Endothelial cell of umbilical vein (primary cell): ENCODE measurements at places on chromosomes 5 and 9. TPM values are rescaled to one million over a fixed set of nuclear protein-coding genes. Genes with fewer than 3 reads are reported as not detected.

DNA sequence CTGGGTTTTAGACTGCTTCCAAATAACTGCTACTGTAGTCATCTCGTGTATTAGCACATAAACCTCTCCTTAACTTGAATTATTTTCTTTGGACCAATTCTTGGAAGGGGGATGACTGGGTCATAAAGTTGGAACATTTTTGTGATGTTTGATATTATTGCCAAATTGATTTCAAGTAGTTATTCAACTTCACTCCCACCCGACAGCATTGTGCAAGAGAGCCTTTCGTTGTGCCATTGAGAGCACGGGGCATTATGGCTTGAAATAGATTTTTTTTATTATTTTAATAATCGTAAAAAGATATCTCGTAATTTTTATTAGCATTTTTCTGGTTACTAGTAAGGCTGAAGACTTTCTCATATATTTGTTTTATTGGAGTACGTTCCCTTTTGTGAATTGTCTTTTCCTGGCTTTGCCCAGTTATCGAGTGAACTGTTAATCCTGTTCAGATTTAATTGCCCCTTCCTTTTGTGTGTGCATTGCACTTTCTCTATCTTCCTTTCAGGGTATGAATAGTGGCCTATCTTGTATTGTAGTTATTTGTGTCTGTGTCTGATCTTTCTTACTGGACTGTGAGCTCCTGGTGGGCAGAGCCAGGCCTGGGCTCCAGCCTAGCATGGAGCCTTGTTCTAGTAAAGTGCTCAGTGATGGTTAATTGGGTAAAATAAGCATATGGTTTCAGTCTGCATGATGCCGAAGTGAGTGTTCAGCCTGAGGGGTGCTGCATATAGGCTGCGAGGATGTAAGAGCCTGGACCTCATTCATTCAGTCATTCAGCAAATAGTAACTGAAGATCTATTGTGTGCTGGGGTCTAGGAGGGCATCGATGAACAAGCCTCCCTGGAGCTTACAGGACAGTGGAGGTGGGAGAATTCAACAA, 93.5 kb upstream of the SHB start:
- DNase-seq, result no peak

DNA sequence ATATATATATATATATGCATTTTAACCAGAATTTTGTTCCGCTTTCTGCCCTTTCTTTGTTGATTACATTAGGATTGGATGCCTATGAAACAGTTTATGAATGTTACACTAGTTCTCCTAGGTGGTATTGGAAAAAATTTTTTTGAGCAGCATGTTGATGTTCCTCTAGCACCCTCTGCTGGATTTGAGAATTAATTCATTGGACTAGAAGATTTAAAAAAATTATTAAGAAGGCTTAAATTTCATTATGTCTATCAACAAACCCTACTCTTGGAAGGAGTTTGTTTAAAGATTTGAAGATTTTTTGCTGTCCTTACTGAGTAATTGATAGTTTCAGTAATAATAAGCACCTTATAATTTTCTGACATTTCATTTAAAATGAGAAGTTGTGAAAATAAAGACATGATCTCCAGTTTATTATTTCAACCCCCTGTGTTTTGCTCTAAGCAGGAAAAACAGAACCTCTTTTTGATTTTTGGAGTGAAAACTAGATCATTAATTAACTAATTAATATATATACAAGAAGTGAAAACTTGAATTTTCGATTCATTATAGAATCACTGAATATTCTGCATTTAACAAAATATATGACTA, 89.6 kb downstream of the CCDC171 start:
- DNase-seq, result peak; percentile 59

DNA sequence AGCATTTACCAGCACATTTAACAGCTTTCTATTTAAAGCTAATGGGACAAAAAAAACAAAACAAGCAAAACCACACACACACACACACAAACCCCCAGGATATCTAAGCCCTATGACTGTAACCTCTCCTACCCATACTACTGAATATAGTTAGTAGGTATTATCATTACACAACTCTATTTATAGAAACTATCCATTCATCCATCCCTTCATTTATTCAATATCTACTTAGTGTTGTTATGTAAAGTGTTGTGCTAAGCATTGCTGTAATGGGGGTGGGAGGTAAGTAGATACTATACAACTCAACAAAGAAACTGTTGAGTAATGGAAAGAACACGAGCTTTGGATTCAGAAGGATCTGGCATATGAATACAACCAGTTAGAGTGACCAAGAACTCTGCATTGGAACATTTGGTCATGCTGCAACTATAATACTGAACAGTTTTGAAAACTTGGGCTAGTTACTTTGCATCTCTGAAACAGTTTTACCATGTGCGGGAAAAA, 82.3 kb upstream of the ZNF608 start:
- no peak for DNase-seq

- no peak for DNase-seq
These were observed 6.1 kb downstream of the GLIPR2 start for GRCh38 chr9:36142510-36143244.

DNA sequence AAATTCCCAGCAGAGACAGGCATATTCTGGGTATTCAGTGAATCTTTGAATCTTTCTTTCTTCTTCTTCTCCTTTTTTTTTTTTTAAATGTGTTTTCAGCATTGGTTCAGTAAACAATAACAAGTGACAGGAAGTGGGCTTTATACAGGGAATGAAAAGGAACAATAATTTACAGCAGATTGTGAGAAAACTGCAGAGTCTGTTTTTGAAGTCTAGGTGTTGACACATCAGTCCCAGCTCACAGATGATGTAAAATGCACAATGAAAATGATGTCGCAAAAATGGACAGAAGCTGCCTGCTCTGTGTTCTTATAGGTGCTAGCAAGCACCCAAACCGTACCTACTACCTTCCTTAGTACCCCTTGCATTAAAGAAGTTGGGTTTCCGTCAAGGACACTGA, 38.8 kb downstream of the TNC start:
- DNase-seq, result no peak

DNA sequence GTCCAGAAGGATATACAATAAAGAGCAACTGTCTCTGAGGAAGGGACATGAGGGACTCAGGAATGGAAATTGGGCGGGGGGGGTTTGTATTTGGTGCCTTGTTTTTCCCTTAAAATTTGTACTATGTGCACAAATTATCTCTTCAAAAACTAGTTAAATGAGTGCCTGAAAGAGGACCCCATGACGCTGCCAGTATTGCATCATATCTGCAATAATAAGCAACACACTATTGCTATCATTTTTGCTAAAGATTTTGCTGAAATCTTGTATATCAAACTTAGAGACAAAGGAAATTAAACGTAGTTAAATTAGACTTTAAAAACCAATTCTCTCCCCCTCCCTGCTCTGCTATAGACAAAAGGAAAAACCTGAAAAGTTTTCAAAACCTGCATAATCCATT, 89.7 kb upstream of the SLC30A5 start:
- DNase-seq, result no peak

GRCh38 chr9:109012009-109012875, 1.1 kb downstream of the CTNNAL1 start:
- DNase-seq, result peak; percentile 91

GRCh38 chr5:135110785-135111596, 77.0 kb upstream of the PITX1 start:
- DNase-seq, result no peak

GRCh38 chr5:17129093-17129849, 88.2 kb upstream of the BASP1 start:
- DNase-seq, result no peak

DNA sequence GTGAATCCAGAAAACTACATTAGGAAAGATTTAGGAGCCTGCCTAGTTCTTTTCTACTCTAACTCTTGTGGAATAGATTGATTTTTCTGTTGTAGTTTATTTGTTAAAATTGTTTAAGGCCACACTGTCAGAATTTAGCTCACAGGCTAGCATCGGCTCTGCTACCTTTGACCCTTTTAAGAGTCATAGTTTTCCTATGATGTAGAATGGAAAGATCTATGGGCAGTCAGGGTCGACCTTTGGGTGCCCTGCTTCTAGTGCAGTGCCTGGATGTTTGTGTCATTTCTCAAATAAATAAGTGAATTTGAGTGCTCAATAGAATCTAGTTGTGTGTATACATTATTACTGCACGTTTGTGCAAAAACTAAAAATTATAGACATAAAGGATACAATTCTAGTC, 38.7 kb downstream of the BASP1 start:
- DNase-seq, result no peak

GRCh38 chr9:12674961-12675360, 18.2 kb upstream of the TYRP1 start:
- DNase-seq, result no peak

- DNase-seq, result no peak
These were observed 13.4 kb upstream of the TNIP1 start for GRCh38 chr5:151094030-151094851.

GRCh38 chr5:133686566-133686965, 74.2 kb upstream of the FSTL4 start:
- DNase-seq, result no peak

DNA sequence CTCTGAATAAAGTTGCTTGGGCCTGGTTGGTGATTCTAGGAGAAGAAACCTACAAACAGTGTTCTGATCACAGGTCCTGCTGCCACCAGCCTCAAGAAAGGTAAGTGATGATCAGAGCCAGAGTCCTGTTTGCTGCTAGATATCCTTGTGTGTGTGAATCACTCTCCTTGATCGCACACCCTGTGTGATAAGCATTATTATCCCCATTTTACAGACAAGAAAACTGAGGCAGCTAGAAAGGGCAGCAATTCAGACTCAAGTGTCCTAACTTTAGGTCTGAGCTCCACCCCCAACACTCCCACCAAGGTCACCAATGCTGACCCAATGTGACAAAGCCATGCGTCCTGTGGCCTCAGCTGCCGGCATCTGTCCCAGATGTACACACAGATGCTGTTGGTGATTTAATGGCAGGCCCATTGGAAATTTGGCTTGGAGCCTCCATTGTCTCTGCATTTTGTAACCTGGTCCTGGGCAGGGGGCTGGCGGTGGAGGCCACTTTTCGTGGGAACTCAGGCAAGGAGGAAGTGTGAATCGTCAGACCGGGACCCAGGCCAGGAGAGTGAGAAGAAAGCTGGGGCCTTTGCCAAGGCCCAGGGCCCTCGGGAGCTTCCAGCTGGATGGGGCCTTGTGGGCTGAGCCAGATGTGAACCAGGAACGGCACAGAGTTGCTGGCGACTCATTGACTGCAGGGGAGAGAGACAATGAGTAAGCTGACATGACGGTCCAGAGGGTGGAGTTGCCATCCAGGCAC, 29.8 kb upstream of the GGTA1 start:
- DNase-seq, result peak; percentile 98

GRCh38 chr5:82414041-82414388, 135.9 kb upstream of the RPS23 start:
- DNase-seq, result no peak

DNA sequence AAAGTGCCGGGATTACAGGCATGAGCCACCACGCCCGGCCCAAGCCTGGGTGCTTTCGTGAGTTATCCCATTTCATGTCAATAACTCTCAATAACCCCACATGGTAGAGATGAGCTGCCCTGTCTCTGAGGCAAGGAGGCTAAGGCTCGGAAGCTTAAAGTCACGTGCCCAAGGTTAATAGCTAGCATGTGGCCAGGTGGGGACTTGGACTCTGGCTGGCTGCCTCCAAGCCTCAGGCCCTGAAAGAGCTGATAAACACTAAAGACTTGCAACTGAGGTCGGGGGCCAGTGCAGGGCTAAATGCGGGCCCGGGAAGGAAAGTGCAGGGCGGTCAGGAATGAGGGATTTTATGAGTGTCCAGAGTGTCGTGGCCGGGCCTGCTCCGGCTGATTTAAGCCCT, 30.9 kb upstream of the BARHL1 start:
- no peak for DNase-seq

- no peak for DNase-seq
These were observed 13.5 kb upstream of the GRM6 start for GRCh38 chr5:179008667-179009066.

ENHO gene
- 0.10 and 0.11 TPM in 2 replicates for polyA plus RNA-seq

IL13 gene
- 0.06 TPM in 2 replicates for polyA plus RNA-seq

CDH10 gene
- polyA plus RNA-seq, result 0.07 TPM in 1 of 2 replicates, not detected in the other

WWC1 gene
- 0.03 and 0.08 TPM in 2 replicates for polyA plus RNA-seq

PDE8B gene
- not detected in 2 replicates for polyA plus RNA-seq

FOXD4L4 gene
- polyA plus RNA-seq, result not detected in 2 replicates

SV2C gene
- not detected in 2 replicates for polyA plus RNA-seq
